ENCODE measurements at places on chromosomes 11 and 22.

GRCh38 chr11:90874281-90874680 lies 651.4 kb upstream of the CHORDC1 start:
- no peak for DNase-seq

DNA sequence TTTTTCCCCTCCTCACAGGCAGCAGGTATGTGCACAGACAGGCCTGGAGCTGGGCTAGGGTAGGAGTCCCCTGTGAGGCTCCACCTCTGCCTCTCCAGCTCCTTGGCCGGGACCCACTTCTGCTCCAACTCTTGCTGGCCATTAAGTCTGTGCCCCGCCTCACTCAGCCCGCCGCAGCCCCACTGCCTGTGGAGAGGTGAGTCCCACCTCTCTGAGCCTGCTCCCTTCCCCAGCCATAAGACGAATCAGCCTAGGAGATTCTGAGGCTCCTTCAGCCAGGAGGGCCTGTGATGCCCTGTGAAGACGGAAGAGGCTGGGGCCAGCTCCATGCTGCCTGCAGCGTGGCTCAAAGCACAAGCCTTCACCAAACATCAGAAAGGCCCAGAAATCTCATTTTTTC lies 23.0 kb downstream of the TSKU start:
- no peak for DNase-seq

GRCh38 chr22:44604991-44605390 lies 97.0 kb upstream of the PRR5 start:
- no peak for DNase-seq

- DNase-seq = no peak
Observed at GRCh38 chr22:42719133-42719532, 1.5 kb downstream of the A4GALT start.

- DNase-seq = peak; percentile 16
Observed at GRCh38 chr22:43186272-43187170, at the start of gene TTLL12. TSS of gene TTLL12 (minus strand) at chr22:43187134. CDS start at chr22:43187069, 65 bp downstream.

- no peak for DNase-seq
Observed at GRCh38 chr11:121448011-121448410, 4.1 kb upstream of the SORL1 start.

- no peak for DNase-seq
Observed at GRCh38 chr22:44074337-44074984, 50.4 kb downstream of the PARVB start.

DNA sequence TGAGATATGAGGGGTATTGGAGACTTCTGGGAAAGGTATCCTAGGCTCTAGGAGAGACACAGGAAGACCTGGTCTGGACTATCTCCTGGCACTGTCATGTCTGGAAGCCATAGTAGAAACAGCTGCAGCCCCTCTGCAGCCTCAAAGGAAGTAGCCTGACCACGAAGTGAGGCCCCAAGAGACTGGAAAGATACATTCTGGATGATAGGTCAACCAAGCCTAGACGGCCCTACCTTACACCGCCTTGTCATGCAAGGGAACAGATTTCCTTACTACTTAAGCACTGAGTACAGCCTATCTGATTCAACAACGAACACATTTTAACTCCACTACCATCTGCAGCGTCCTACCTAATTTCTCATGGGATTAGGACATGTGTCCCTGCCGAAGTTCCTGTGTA lies 31.1 kb downstream of the UQCR10 start:
- DNase-seq = no peak

- peak; percentile 68 for DNase-seq
Observed at GRCh38 chr11:66068923-66069714, 953 bp upstream of the PACS1 start.

DNA sequence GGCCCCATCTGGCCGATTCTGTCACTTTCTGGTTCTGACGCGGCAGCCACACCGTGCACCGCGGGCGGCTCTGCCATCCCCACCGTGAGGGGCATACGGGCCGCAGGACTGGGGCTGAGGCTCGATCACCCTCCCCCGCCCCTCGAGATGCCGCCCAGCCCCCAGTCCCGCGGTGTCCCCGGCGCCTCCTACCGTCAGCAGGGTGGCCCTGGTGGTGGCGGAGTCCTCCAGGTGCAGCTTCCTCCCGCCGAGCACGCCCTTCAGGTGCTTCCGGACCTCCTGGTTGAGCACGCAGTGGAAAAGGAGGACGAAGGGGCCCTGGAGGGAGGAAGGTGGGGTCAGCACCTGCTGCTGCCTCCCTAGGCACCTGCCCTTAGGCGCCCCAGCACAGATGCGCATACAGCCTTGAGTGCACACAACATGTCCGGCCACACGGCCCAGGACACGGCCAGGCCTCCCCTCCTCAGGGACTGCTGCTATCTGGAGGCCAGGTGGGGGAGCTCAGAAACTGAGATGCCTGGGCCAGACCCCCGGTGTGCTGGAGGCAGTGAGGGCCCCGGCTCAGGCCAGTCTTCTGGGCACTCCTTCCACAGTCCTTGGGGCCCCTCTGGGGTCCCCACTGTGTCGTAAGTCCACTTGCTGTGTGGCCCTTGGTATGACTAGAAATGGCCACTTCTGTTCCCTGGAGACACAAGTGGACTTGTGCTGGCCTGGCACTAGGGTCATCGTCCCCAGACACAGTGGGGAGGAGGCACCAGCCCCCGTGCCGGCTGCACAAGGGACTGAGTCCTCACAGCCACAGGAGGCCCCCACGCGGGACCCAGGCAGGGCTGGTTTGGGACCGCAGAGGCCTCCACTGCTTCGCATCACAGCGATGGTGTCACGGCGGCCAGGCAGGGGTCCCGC lies 31.5 kb downstream of the TRMU start:
- DNase-seq = no peak

- no peak for DNase-seq
Observed at GRCh38 chr11:86799680-86800075, 664 bp upstream of the PRSS23 start.

DNA sequence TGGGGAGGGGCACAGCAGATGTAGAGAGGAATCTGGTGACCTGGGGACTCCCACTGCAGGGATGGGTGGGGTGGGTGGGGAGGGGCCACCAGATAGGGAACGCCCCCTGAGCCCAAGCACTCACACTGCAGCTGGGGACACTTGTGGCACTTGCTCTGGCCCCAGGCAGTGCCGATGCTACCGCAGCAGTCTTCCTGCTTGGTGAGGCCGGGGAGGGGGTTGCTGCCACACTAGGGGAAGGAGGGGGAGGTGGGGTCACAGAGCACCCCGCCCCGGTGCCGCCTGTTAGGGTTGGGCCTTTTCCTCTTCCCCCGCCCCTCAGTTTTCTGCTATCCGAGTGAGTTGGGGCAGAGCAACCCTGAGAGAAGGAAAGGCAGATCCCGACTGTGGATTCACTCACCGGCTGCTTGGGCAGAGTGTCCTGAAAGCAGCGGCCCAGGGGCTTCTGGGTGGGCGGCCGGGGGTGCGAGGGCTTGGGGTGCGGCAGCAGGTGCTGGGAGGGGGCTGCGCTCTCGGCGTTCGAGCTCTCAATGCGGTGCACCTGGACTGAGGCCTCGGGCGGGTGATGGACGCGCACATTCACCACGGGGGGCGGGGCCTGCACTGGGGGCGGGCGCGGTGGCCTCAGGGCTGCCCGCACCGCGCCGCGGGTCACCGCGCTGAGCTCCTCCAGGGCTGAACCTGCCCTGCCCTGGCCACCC lies 4.7 kb downstream of the LTBP3 start:
- DNase-seq = no peak

- DNase-seq = no peak
Observed at GRCh38 chr22:37425369-37425768, 1.9 kb downstream of the ELFN2 start.

- DNase-seq = no peak
Observed at GRCh38 chr11:44709281-44709562, 17.5 kb upstream of the TSPAN18 start.

DNA sequence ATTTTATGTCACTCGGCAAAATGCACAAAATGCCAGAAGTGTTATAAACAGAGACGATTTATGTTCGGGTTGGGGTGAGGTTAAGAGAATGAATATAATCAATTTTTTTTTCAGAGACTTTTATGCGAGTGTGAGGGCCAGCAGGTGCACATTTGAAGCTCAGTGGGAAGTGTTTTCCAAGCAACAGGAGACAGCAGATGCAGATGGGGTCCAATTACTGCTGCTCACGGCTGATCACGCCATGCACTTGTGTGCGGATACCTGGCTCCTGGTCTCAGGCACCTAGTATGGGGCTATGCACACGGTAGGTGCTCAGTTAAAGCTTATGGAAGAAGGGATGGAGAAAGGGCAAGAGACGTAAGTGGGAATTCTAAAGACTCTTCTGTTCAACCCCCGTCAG lies 249.1 kb downstream of the MIAT start:
- no peak for DNase-seq

GRCh38 chr11:17753641-17754040 lies 19.1 kb downstream of the KCNC1 start:
- DNase-seq = no peak
